ENCODE measurements at places on chromosomes 6 and 20. TPM values are rescaled to one million over a fixed set of nuclear protein-coding genes. Genes with fewer than 3 reads are reported as not detected.
A peak's percentile ranks its signal among the peaks of the same experiment; 100 is the strongest.

DNA sequence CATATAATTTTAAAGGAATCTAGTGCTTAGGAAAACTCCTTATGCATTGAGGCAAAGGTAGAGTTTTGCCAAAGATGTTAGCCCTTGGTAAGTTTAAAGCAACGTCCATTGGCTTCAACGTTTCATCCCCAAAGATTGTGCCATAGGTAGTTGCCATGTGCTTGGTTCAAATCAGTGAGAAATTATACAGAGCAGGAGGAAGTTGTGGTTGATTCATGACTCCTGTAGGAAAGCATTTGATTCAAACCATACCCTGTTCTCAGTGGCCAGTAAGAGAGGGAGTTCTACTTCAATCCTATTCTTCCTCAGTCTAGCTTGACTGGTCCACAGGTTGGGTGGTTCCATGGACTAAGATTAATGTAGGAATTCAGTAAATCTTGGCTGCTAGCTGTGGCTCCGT lies 535.6 kb downstream of the QKI start:
- no peak for DNase-seq

DNA sequence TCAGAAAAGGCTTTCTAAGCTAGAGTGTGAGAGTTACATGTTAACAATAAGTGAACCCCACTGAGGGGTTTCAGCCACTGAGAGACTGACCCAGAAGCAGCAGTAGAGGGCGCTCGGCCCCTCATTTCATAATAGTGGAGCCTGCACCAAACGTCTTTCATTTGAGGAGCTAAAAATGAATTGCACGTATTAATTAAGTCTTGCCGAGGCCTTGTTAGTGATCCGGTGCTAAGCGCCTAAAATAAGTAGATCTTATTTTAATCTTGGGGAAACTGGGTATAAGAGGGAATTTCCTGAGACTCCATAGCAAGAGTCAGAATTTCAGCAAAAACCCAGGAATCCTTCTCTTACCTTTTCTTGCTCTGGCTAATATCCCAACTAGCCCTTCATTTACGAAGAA lies 209.7 kb downstream of the FARS2 start:
- peak; percentile 74 for DNase-seq

DNA sequence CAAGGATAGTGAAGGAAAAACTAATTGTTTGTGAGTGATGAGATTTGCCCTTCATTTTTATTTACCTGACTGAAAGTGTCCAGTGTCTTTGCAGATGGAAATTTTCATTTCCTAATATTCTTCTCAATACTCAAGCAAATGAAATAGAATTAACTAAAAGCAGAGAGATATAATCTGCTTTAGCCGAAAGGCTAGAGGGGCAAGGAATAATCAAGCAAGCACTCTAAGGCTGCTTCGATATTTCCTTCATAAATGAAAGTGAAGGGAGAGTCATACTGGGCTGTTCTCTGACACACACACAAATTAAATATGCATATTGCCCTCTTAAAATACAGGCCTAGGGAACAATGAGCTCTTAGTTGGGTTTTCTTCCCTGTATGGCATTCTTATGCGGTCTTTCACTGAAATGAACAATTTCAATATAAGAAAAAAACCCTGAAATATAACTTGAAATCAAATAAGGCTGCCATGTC lies 47.5 kb upstream of the POPDC3 start:
- DNase-seq: no peak

The IL20RA gene
- not detected for polyA plus RNA-seq

DNA sequence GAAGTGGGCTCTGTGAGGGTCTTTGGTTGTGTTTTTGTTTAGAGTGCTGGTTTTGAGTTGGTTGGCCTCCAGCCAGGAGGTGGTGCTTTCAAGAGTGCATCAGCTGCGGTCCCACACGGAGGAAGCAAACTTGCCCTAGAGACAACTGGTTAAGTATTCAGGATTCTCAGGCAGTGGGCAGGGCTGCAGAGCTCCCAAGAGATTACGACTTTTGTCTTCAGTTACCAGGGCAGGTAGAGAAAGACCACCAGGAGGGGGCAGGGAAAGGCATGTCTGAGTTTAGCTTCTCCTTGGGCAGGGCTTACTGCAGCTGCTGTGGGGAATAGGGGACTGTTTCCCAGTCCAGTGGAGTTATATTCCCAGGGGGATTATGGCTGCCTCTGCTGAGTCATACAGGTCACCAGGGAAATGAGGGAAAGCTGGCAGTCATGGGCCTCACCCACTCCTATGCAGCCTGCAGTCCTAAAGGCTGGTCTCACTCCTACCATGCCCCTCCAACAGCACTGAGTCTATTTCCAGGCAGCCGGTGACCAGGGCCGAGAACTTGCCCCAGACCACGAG lies 64.3 kb downstream of the TTI1 start:
- DNase-seq: no peak

GRCh38 chr6:31927242-31927862 lies at the start of gene C2:
TSS of gene C2 (plus strand) at chr6:31927717. CDS start at chr6:31927753, 36 bp downstream.
- no peak for DNase-seq

The SNAI1 gene
- polyA plus RNA-seq: 6.4 TPM

DNA sequence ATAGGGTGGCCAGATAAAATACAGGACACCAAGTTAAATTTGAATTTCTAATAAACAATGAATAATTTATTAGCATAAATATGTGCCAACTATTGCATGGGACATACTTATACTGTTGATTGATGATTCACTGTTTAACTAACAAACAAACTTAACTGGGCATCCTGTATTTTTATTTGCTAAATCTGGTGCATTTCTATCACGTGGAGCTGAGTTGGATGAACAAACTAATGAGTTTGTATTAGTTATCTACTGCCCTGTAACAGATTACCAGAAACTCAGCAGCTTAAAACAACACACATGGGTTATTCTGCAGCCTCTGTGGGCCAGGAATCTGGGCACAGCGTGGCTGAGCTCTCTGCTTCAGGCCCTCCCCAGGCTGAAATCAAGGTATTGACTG lies 28.2 kb upstream of the PMEPA1 start:
- DNase-seq: no peak

DNA sequence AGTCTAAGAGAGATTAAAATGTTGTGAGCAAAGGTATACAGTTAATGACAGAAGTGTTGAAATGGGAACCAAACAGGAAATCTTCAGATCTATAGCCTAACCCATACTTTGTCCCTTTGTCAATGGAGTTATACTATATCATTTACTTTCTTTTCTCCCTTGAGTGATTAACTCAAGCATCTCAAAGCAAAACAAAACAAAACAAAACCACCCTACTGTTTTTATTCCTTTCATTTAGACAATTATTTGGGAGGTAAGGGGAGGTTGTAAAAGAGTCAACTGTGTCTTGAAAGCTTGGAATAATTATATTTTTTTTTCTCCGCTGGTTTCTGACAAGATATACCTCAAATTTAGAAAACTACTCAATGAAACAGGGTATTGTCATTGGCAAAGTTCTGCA lies 139.8 kb upstream of the HMGN3 start:
- DNase-seq: no peak

The CLPSL2 gene
- polyA plus RNA-seq: not detected

The KIFC1 gene
- 84.1 TPM for polyA plus RNA-seq

DNA sequence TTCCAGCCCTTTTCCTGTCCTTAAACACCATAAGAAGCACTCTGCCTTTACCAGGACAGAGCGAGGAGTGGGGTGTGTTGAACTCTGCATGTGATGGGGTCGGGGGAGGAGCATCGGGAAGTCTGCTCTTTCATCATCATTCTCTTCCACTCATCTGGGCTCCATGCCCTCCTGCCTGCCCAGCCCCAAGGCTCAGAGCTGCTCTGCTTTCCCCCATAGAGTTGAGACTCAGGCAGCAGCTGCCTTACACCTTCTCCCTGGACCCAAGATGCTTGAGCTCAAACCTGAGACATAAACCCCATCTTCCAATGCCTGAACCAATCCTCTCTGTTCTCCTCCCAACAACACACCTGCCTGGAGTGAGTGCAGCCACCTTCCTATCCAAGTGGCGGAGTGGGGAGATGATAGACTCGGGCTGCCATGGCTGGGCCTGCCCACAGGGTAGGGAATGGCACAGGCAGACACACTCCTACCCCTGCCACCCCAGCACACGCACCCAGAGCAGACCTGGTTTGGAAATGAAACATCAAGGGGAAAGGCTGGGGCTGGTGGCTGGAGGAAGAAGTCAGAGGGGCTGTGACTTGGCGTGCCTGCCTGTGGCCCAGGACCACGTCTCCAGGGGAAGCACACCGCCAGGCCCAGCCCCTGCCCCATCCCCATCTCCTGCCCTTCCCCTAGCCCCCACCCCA lies 28.4 kb downstream of the TFEB start:
- no peak for DNase-seq

All from K562 (cell line).